ENCODE measurements at places on chromosomes 6 and 20. TPM values are rescaled to one million over a fixed set of nuclear protein-coding genes. Genes with fewer than 3 reads are reported as not detected.

- no peaks in the 10 kb centered on the region for H3K27me3 ChIP-seq
- H3K4me1 ChIP-seq: peaks cover 11% of the 10 kb centered on the region
- no peaks in the 10 kb centered on the region for H3K36me3 ChIP-seq
- peak overlapping the region; percentile 93 for H3K27ac ChIP-seq
- peak; percentile 93 for DNase-seq
- peak overlapping the region; percentile 64 for H3K4me3 ChIP-seq
These were observed 2.7 kb upstream of the C6orf62 start for GRCh38 chr6:24721461-24722215.

- no peak overlapping the region for H3K27ac ChIP-seq
- H3K36me3 ChIP-seq: no peaks in the 10 kb centered on the region
- H3K4me3 ChIP-seq: no peak overlapping the region
- H3K27me3 ChIP-seq: no peaks in the 10 kb centered on the region
These were observed 155.9 kb upstream of the INSM1 start for GRCh38 chr20:20211988-20212518.

Gene CLDN20
- total RNA-seq: not detected

- no peak for DNase-seq
- H3K4me1 ChIP-seq: no peaks in the 10 kb centered on the region
- no peak overlapping the region for H3K4me3 ChIP-seq
- no peaks in the 10 kb centered on the region for H3K36me3 ChIP-seq
- H3K27me3 ChIP-seq: no peaks in the 10 kb centered on the region
These were observed 1.4 kb downstream of the PHACTR1 start for GRCh38 chr6:12718015-12718414.

DNA sequence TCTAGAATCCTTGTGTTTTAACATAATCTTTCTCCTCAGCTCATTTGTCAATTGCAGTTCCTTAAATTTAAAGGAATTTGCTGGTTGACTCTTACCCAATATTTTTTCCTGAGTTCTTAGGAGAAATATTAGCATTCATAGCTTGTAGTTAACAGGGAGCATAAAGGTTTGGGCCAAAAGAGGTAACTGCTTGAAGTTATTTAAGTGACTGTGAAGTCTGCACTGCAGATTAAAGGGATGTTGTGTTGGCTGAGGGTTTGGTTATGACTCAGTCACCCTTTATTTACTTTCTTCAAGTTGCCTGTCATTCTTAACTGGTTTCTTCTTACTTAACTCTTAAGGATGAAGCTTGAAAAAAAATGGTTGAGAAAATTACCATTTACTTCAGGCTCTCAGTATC lies 220.3 kb upstream of the LAMP5 start:
- H3K4me1 ChIP-seq: no peaks in the 10 kb centered on the region
- no peak for DNase-seq
- H3K36me3 ChIP-seq: no peaks in the 10 kb centered on the region
- no peak overlapping the region for H3K4me3 ChIP-seq
- H3K27me3 ChIP-seq: no peaks in the 10 kb centered on the region

- no peak overlapping the region for H3K27ac ChIP-seq
- no peak for DNase-seq
- H3K36me3 ChIP-seq: no peaks in the 10 kb centered on the region
- no peaks in the 10 kb centered on the region for H3K4me1 ChIP-seq
These were observed 119.5 kb downstream of the PLEKHG1 start for GRCh38 chr6:150719099-150719766.

DNA sequence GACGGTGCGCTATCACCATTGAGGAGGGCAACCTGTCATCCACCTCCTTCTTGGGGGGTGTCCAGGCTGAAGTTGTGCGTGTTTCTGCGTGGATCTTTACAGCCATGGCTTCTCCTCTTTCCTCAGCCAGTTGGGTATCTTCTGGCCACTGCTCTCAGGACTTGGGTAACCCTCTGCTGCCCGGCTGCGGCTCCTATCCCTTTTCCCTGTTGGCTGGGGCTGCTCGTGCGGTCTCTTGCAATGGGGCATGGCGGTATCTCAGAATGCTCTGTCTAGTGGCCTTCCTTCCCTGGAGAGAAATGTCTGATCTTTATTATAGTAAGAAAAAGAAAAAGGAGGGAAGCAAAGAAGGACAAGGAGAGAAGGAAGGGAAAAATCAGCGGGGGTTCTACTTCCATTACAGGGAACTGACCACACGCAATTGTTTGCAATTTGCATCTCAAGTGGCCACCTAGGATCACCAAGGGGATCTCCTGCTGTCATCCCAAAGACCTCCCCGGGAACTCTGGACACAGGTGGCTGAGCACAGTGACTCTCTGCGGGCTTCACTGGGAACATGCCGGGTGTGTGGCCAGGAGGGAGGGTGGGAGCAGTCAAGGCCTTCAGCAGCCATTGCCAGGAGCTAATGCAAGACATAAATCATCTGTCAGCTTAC lies 60.8 kb downstream of the NPEPL1 start:
- H3K36me3 ChIP-seq: no peaks in the 10 kb centered on the region
- no peak for DNase-seq
- no peak overlapping the region for H3K4me3 ChIP-seq

GRCh38 chr6:118523216-118523615 lies 24.9 kb upstream of the PLN start:
- DNase-seq: no peak
- H3K4me3 ChIP-seq: no peak overlapping the region
- H3K4me1 ChIP-seq: peaks cover 1% of the 10 kb centered on the region
- H3K27ac ChIP-seq: no peak overlapping the region
- H3K36me3 ChIP-seq: no peaks in the 10 kb centered on the region
- H3K27me3 ChIP-seq: no peaks in the 10 kb centered on the region

- no peak for DNase-seq
- no peak overlapping the region for H3K4me3 ChIP-seq
- no peaks in the 10 kb centered on the region for H3K27me3 ChIP-seq
- H3K27ac ChIP-seq: no peak overlapping the region
These were observed 11.8 kb downstream of the HLA-B start for GRCh38 chr6:31345026-31345730.

- H3K27me3 ChIP-seq: no peaks in the 10 kb centered on the region
- H3K27ac ChIP-seq: no peak overlapping the region
- no peaks in the 10 kb centered on the region for H3K36me3 ChIP-seq
- no peaks in the 10 kb centered on the region for H3K4me1 ChIP-seq
These were observed 253.0 kb downstream of the QKI start for GRCh38 chr6:163667372-163668060.

- no peak for DNase-seq
- no peak overlapping the region for H3K27ac ChIP-seq
- H3K4me3 ChIP-seq: no peak overlapping the region
These were observed 12.6 kb upstream of the PBOV1 start for GRCh38 chr6:138230759-138231380.

DNA sequence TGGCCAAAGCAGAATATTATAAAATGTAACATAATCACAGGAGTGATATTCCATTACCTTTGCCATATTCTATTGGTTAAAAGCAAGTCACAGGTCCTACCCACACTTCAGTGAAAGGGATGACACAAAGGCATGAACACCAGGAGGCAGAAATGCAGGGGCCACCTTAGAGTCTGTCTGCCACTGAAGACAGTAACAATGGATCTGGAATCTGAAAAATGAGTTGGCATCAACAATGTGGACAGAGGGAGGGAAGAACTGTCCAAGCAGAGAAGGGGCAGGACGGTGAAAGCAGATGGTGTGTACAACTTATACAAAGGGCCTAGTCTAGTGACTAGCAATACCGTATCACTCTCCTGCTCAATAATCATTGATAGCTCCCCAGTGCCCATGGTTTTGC lies 6.6 kb upstream of the LPIN3 start:
- H3K36me3 ChIP-seq: no peaks in the 10 kb centered on the region
- no peak overlapping the region for H3K4me3 ChIP-seq
- H3K27me3 ChIP-seq: no peaks in the 10 kb centered on the region
- peaks cover 6% of the 10 kb centered on the region for H3K4me1 ChIP-seq

- peaks cover 32% of the 10 kb centered on the region for H3K4me1 ChIP-seq
- peak overlapping the region; percentile 56 for H3K27ac ChIP-seq
- no peak for DNase-seq
- H3K36me3 ChIP-seq: peaks cover 28% of the 10 kb centered on the region
- peak overlapping the region; percentile 9 for H3K4me3 ChIP-seq
These were observed 10.4 kb downstream of the MRPL14 start for GRCh38 chr6:44116641-44117382.

Gene KCNB1
- not detected for total RNA-seq

Gene OLIG3
- not detected for total RNA-seq

Gene EFCAB8
- not detected for total RNA-seq

Gene MYH7B
- 4.7 TPM for total RNA-seq

Gene MUC21
- not detected for total RNA-seq

Gene GMPR
- 18.4 TPM for total RNA-seq

DNA sequence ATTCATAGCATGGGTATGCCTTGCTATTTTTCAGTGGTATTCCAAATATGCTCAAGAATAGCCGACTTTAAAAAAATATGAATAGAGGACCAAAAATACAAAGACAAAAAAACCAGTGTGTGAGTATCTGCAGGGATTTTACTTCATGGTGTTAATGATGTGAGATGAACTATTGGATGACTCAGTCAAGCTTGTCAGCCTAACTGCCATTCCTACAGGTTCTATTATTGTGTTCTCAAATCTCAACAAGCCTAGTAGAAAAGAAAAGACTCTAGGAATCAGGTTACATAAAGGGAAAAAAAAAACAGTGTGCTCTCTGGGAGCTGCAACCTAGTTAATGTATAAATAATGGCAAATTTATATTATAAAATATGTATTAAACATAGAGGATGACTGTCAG lies 588.4 kb upstream of the BTBD3 start:
- no peak for DNase-seq
- no peaks in the 10 kb centered on the region for H3K27me3 ChIP-seq
- no peak overlapping the region for H3K27ac ChIP-seq
- H3K36me3 ChIP-seq: no peaks in the 10 kb centered on the region
- no peak overlapping the region for H3K4me3 ChIP-seq
- H3K4me1 ChIP-seq: no peaks in the 10 kb centered on the region

Gene RRAGD
- 9.2 TPM for total RNA-seq

GRCh38 chr20:35886537-35886936 lies 67.8 kb downstream of the SCAND1 start:
- no peak overlapping the region for H3K4me3 ChIP-seq
- H3K27ac ChIP-seq: peak overlapping the region; percentile 97
- H3K36me3 ChIP-seq: no peaks in the 10 kb centered on the region
- H3K27me3 ChIP-seq: no peaks in the 10 kb centered on the region
- no peak for DNase-seq

DNA sequence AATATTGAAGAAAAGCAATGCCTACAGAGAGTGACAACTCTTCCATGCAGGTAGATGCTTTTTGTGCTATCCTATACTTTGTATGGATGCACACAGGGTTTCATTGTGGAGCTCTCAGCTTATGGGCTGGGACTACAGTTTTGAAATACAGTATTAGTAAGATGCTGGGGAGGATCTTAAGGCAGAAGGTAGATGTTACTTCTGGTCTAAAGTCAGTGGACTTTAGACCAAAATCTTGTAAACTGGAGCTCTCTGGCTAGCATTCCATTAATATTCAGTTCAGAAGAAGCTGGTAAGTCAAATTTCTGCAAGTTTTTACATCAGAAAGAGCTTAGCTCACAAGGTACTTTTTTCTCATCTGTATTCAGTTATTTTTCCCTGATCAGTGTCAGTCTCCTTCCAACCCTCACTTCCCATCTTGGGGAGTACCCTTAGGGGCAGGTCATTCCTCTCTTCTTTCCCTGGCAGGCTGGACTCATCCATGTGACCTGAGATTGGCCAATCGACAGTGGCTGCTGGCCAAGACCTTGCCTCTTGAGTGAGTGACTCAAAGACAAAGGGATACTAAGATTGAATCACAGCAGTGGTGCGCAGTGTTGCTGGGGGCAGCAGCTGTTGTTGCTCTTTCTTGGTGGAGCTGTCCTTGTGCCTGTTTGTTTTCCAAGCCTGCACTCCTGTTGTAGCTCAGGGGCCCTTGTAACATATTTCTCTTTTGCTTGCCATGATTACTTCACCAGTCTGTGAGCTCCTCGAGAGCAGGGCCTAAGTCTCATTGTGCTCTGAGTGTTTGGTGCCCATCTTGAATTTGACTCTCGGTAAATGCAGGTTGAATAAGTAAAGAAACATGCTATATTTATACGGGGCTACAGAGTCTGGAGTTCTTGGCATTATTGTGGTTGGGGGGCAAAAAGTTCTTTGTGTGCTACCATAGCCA lies 2.8 kb upstream of the PHF20 start:
- H3K27ac ChIP-seq: peak overlapping the region; percentile 96
- no peak overlapping the region for H3K4me3 ChIP-seq

Gene DYNLT2
- 0.21 TPM for total RNA-seq

- no peak overlapping the region for H3K27ac ChIP-seq
- no peak for DNase-seq
- H3K4me3 ChIP-seq: no peak overlapping the region
- H3K4me1 ChIP-seq: no peaks in the 10 kb centered on the region
- no peaks in the 10 kb centered on the region for H3K27me3 ChIP-seq
- H3K36me3 ChIP-seq: no peaks in the 10 kb centered on the region
These were observed 5.3 kb upstream of the CST7 start for GRCh38 chr20:24943731-24944130.

DNA sequence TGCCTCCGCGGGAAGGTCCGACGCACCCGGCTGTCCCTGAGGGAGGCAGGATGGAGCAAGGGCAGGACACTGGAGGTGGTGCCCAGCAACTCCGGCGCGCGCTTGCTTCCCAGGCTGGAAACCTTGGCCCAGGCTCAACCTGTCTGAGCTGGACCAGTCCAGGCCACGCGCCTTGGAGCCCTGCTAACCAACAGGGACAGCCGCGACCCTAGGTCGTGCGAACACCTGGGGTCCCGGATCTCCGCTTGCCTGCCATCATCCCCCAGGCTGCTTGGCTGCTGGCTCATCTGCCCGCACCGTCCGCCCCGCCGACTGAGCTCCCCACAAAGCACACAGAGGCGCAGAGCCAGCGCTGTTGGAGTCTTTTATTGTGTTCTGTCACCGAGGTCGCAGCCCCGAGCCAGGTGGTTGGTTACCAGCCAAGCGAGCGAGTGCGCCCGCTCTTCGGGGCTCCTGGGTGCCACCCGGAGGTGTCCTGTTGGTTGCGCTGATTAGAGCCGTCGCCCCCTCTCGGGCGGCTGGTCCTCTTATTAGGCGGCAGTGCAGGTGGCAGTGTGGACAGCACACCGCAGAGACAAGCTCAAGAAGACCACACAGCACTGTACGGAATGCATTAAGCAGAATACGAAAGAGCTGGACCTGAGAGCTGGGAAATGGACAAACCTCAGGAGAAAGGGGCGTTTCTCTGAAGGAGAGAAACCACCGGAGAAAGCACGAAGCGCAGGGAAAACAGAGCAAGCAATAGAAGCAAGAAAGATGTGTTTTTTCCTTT lies 3.8 kb downstream of the COL12A1 start:
- peak overlapping the region; percentile 45 for H3K4me3 ChIP-seq
- H3K4me1 ChIP-seq: peaks cover 19% of the 10 kb centered on the region
- H3K27ac ChIP-seq: peak overlapping the region; percentile 62

Gene TRAPPC3L
- not detected for total RNA-seq

DNA sequence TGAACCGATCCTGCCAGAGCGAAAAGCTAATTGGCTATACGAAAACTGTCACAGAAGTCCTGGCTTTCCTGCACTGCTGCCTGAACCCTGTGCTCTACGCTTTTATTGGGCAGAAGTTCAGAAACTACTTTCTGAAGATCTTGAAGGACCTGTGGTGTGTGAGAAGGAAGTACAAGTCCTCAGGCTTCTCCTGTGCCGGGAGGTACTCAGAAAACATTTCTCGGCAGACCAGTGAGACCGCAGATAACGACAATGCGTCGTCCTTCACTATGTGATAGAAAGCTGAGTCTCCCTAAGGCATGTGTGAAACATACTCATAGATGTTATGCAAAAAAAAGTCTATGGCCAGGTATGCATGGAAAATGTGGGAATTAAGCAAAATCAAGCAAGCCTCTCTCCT lies 14.2 kb downstream of the CCR6 start:
- H3K27me3 ChIP-seq: no peaks in the 10 kb centered on the region
- no peak overlapping the region for H3K27ac ChIP-seq
- H3K4me1 ChIP-seq: no peaks in the 10 kb centered on the region
- H3K36me3 ChIP-seq: no peaks in the 10 kb centered on the region
- no peak for DNase-seq

Gene XKR7
- total RNA-seq: not detected

All from ascending aorta (tissue), 2 donors.